Activated CD4-positive, alpha-beta memory T cell treated with anti-CD3 and anti-CD28 coated beads for 36 hours (primary cell): ENCODE measurements at places on chromosomes 2 and 18. TPM values are rescaled to one million over a fixed set of nuclear protein-coding genes. Genes with fewer than 3 reads are reported as not detected.

The LOXHD1 gene
- total RNA-seq, result 0.05 TPM

The RAB17 gene
- total RNA-seq, result not detected

The TRABD2A gene
- 29.6 TPM for total RNA-seq

The TACR1 gene
- total RNA-seq, result not detected

The TTL gene
- total RNA-seq, result 36.7 TPM

The UGT1A8 gene
- total RNA-seq, result not detected

The FOXD4L1 gene
- not detected for total RNA-seq

The ANKRD30B gene
- not detected for total RNA-seq

DNA sequence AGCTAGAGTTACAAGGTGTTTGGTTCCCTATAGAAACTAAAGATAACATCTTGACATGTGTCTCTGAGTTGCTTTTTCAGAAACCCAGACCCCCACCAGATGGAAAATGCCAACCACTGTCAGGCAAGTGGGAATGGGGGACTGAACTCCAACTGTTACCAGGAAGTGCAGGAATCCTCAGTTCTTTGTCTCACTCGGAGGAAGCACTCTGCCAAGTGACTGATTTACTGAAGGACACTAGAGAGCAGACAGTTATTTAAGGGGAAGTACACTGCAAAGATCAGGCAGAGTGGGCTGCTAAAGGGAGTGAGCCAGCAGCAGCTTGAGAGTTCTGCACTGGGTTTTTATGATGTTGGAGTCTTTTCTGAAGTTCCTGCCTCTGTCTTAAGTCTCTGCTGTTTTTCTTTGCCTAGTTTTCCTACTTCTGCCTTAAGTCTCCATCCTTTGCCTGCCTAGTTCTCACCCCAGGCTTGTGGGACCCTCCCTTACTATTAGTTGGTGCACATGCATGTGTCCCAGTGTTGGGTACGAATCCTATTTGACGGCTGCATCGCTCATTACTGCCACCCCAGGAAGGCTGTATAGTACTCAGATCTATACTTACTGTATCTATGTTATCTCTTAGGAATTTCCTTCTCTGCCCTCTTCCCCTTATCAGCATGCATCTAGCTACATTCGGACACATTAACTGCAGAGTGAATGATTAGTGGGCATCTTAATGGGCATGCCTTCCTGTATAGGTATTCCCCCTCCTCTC is 97.1 kb downstream of the TEX51 start:
- DNase-seq, result no peak

DNA sequence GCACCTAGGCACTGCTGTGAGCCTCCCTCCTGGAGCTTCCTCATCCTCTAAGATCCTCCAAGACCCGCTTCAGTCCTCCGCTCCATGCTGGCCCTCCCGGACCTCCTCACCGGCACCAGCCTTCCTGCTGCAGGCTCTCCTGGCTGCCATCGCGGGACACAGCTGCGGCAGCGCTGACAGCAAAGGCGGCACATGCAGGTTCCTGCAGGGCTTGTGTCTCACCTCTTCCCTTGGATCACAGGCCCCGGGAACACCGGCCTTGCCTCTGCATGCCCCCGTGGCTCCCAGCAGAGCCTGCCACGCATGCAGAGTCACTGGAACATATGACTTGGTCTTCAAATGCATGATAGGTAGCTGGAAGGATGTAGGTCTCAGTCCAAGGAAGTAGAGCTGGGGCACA is 67.2 kb downstream of the PTGR3 start:
- no peak for DNase-seq

- DNase-seq, result peak; percentile 19
These were observed 724 bp downstream of the NMS start for GRCh38 chr2:100470898-100471514.

GRCh38 chr18:24227977-24228666 is 89.3 kb downstream of the CABYR start:
- no peak for DNase-seq

DNA sequence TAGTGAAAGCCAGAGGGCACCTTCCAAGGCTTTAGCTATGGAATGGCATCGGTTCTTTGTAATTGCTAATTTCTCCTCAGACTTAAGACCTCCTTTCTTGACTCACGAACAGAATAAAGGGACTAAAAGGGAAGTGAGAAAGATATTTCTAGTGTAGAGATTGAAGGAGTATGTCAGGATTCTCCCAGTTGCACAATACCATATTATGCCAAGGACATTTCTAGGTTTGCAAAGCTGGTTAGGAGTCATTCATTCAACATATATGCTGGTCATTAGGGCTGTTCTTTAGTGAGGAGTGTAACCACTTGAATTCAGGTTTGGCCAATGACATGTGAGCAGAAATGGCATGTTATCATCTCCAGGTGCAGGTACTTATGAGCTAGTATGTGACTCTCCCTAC is 7.4 kb downstream of the REEP1 start:
- DNase-seq, result no peak

GRCh38 chr2:111952871-111953452 is 54.6 kb downstream of the MERTK start:
- DNase-seq, result peak; percentile 38

GRCh38 chr2:72011370-72011689 is 136.3 kb downstream of the CYP26B1 start:
- no peak for DNase-seq

DNA sequence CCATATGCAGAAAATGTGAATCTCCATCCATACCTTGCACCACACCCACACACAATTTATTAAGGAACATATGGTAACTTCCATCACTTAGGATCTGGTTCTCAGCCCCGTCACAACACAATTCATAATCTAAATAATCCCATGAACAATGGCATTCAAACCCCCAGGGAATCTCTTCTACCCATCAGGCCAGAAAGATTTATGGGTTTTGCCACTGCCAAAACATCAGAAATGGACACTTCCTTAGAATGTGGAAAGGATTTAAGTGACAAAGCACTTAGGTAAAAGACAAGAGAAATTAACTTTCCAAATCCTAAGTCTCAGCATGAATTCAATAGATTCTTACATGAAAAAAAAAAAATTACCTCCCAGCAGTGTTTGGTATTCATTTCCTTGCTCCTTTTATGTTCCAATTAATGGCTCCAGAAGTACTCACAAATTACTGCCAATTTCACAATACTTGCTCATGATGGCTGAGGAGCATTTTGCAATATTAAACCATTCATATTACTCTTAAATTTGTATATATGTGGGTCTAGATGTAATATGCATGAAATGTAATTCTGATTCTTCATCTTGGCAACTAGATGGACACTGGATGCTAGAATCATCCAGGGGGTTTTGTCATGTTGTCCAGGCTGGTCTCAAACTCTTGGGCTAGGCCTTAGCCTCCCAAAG is 56.5 kb upstream of the TMEM247 start:
- no peak for DNase-seq

DNA sequence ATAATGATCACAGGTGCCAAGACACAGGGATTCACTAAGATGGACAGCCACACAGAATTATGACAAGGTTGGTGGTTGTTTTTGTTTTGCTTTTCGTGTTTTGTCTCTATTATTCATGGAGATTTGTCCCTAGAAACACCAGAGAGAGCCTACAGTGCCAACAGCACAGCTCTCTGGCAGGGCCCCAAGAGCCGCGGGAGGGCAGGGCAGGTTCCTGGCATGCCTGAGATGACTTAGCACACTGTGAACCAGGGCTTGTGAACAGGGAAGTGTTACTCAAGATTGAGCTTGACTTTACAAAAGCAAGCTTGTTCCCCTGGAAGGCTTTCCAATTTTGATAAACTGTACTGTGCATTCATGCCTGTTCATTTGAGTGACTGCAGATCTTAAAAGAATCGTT is 437.4 kb upstream of the SALL3 start:
- no peak for DNase-seq

- DNase-seq, result no peak
These were observed 19.0 kb downstream of the VIL1 start for GRCh38 chr2:218437969-218438368.
